Urinary bladder (tissue), 4 donors: ENCODE measurements at places on chromosomes 5 and 9.

- no peak for DNase-seq
These were observed 318.1 kb downstream of the PIK3R1 start for GRCh38 chr5:68533571-68534084.

GRCh38 chr9:135973277-135974219, 12.4 kb upstream of the UBAC1 start:
- no peak for DNase-seq

DNA sequence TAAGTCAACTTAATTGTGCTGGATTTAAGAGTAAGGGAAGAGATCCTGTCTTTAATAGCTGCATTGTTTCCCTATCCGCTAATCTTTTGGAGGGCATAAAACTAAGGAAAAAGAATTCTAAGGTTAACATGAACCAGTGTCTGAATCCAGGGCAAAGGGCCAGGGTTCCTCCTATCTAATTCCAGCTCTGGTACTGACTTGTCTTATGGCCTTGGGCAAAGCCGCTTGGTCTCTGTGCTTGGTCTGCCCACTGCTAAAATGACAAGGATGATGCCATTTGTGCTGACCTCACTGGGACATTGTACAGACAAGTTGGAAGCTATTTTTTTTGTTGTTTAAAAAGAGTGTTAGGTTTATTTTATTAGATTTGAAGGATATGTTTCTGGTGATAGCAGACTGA, 334.7 kb upstream of the PIK3R1 start:
- DNase-seq, result no peak

- no peak for DNase-seq
These were observed 193.4 kb upstream of the GAS1 start for GRCh38 chr9:87140605-87141109.

DNA sequence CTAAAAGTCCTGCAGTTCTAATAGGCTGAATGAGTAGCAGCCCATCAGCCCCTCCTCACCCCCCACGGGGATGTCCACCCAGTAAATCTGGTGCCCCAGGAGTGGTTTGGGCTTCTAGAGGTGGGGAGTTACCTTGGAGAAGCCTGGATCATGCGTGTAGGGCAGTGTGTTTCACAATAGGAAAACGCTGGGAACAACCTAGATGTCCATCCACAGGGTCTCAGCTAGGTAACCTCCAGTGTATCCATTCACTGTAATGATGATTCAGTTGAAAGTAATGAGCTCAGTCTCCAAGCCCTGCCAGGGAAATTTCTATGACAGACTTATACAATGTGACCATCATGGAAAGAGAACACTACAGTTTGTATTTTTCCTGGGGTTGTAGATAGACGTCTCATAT, 51.8 kb downstream of the NDST1 start:
- no peak for DNase-seq

- DNase-seq, result no peak
These were observed 19.3 kb downstream of the TYRP1 start for GRCh38 chr9:12712532-12712931.

- DNase-seq, result no peak
These were observed 238.1 kb downstream of the ROR2 start for GRCh38 chr9:91711755-91712601.

GRCh38 chr5:119840175-119840574, 210.8 kb downstream of the FAM170A start:
- no peak for DNase-seq

GRCh38 chr9:100486479-100487176, 13.7 kb downstream of the TMEFF1 start:
- DNase-seq, result no peak
